ENCODE measurements at places on chromosomes 3 and 15. TPM values are rescaled to one million over a fixed set of nuclear protein-coding genes. Genes with fewer than 3 reads are reported as not detected.

Gene CKMT1A
- not detected for total RNA-seq

Gene MFAP1
- total RNA-seq = 34.5 TPM

Gene ERICH6
- total RNA-seq = not detected

DNA sequence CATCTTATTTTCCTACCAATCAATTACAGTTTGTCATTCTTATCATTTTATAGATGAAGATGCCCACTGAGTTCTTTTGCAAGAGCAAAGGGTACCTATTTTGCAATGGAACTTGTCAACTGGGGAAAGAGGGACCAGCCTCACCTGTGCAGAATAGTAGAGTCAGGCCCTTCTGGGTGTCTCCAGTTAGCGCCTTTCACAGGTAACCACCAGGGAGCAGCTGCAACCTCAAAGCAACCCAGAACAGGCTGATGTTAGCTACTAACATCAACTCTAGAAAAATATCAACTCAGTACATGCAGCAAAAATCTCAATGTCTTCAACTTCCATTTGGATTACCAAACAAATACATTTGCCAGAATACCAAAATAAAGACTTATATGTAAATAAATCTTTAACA, 47.1 kb downstream of the SUMF1 start:
- no peak for DNase-seq

GRCh38 chr15:85595804-85596536, 198.8 kb downstream of the KLHL25 start:
- no peak for DNase-seq

GRCh38 chr3:178537122-178537705, 978 bp downstream of the KCNMB2 start:
- no peak for DNase-seq

GRCh38 chr15:92667287-92667904, 11.8 kb upstream of the FAM174B start:
- no peak for DNase-seq

Measured in A172 (cell line).